ENCODE measurements at places on chromosomes 16 and 17.

DNA sequence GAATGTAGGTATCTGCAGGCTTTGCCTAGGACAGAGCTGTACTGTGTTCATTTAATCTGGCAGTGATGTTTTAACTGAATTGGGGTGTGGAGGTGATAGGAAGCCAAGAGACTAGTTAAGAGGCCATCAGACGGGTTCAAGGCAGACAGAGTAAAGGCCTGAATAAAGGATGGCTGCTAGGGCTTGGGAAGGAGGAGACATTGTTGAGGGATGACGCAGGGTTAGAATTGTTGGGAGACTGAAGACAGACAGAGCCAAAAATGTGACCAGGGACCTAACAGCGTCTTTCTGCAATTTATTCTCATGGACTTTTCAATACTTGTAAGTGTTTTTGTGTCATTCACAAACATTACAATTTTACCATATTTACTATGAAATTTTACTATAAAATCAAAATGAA lies 48.6 kb upstream of the MYH10 start:
- no peak for DNase-seq

DNA sequence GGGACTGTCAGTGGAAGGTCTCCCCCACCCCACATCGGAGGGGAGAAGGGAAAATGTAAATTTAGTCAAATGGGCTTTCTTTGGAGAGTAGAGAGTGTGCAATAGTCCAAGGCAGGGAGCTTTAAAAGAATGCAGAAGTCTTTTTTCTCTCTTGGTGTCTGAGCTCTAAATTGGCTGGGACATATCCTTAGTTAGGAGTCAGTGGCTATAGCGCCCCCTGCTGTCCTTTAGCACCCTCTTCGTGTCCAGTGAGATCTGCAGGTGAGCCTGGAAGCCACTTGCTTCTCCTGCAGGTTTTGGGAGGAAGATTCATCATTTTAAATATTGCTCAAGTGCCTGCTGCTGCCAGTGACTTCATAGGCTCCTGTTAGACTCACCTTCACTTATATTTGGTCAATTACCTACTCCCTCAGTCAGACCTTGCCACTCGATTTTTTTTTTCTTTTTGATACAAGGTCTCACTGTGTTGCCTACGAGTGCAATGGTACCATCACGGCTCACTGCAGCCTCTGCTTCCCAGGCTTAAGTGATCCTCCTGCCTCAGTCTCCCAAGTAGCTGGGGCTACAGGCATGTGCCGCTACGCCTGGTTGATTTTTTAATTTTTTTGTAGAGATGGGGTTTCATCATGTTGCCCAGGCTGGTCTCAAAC lies 174.8 kb downstream of the PRKCB start:
- peak; percentile 73 for DNase-seq

- DNase-seq, result no peak
Measured at GRCh38 chr16:23848958-23849357, 13.2 kb downstream of the PRKCB start.

DNA sequence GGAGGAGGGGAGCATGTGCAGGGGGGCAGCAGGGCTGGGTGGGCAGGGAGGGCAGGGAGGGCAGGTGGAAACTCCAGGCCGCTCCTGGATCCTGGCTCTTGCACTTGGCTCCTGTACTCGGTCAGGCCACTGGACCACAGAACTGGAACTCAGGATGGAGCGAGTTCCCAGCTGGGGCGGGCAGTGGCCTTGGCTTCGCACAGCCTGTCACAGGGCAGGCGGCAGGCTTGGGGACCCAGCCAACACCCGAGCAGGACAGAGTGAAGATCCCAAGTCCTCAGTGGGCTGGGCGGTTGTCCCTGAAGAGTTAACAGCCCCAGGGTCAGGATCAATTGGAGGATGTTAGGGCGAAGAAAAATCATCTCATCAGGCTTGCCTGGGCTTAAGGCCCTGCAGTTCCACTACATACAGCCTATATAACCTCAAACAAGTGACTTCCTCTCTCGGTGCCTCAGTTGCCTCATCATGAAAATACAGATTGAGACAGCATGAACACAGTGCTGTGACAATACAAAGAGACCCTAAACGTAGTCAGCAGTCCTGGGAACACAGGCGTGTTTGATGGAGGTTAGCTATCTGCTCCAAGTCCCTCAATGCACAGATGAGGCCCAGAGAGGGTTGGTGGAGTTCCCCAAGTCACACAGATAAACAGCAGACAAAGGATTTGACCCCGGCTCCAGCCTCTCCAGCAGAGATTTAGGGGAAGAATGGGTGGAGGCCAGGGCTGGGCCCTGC lies 21.9 kb downstream of the ZNF423 start:
- peak; percentile 32 for DNase-seq

- DNase-seq, result no peak
Measured at GRCh38 chr17:50953831-50954601, 87.9 kb upstream of the TOB1 start.

- DNase-seq, result no peak
Measured at GRCh38 chr17:74527081-74527480, 4.2 kb downstream of the CD300LB start.

GRCh38 chr16:66154801-66155200 lies 211.7 kb upstream of the CDH5 start:
- no peak for DNase-seq

GRCh38 chr17:21174186-21174585 lies 39.8 kb downstream of the TMEM11 start:
- no peak for DNase-seq

GRCh38 chr17:34827008-34827407 lies 134.3 kb downstream of the CCT6B start:
- DNase-seq, result no peak

DNA sequence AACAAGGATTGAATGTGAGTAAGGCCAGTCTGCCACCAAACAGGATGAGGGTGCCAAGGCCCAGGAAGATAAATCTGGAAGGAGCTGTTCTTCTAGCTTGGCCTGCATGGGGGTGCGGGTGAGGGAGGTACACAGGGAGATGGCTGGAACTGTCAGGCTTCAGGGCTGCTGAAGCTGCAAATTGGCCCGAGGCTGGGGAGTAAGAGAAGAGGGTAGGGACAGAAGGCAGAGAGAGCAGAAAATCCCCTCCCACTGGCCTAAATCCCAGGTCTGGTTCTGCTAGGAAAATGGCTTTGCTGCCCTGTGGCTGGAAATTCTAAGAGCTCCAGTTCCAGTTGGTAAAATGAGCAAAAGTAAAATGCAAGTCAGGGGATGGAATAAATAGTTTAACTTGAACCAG lies 87.9 kb downstream of the CCDC182 start:
- DNase-seq, result no peak

DNA sequence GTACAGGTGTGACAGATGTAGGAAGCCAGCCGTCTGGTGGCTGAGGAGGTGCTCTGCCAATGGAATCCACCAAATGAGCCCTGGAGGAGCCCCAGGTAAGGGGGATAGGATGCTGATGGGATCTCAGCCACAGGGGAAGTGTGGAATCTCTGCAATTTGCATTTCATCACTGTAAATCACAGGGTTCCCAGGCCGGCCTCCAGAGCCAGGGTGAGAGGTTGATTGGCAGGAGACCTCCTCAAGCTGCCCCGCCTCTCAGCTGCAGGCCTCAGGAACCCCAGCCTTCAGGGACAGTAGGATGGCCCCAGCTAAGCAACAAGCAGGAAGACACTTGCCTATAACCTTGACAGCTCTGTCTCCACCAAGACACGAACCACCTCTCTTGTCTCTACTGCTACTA lies 39.4 kb downstream of the RTN4RL1 start:
- no peak for DNase-seq

GRCh38 chr16:55494994-55495421 lies 13.9 kb upstream of the LPCAT2 start:
- peak; percentile 87 for DNase-seq

DNA sequence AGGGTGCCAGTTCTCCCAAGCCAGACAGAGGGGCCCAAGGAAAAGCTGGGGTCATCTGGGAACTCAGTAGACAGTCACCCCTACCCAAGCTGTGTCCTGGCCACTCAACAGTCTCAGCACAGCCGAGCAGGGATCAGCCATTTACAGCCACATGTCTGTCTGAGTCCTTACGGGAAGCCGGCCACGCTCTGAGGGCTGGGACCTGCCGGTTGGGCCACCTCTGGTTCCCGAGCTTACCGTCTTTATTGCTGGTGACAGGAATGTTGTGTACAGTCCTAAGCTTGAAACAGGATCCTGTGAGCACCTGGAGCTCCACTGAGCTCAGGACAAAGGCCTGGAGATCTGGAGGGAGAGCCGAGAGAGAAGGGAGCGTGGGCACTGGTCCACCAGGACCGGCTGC lies 59.8 kb downstream of the TIMM22 start:
- DNase-seq, result peak; percentile 67

DNA sequence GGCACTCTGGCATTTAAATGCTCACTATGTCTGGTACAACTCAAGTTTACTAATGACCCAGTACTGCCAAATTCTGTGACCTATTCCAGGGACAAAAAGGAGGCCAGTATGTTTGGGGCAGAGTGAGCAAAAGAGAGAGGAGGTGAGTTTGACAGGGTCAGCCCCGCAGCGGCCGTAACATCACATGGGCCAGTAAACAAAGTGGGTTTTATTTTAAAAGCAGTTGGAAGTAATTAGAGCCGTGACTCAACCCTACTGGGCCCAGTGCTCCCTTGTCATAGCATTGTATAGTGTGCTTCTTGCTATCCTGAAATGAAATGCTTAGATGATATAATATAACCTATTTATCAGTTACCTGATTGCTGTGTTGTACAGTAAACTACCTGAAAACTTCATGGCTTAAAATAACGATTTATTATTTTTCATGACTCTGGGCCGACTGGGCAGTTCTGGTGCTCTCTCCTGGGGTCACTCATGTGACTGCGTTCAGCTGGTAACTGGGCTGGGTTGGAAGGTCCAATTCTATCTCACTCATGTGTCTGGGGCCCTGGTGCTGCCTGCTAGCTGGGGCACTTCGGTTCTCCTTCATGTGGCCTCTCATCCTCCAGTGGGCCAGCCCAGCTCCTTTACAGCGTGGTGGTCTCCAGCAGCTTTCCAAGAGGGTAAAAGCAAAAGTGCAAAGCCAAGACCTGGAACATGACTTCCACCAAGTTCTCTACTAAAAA lies 27.4 kb downstream of the IQCK start:
- DNase-seq, result no peak

GRCh38 chr17:55433629-55434422 lies 12.2 kb upstream of the MMD start:
- no peak for DNase-seq

DNA sequence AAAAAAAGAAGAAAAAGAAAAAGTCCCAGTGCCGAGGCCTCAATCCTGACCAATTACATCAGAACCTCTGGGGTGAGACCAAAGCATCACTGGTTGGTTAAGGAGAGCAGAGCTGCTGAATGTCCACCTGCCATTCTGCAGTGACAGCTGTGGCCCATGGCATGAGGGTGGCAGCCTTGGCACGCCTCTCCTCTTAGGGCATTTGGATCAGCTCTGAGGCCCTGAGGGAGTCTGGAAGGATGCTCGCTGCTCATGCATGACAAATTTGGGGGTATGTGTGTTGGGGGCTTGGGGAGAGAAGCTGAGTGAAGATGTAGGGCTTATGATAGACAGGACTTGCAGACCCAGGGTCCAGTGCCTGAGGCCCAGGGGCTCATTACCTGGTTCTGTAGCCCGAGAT lies 26.3 kb downstream of the MYLK3 start:
- DNase-seq, result no peak

- DNase-seq, result peak; percentile 71
Measured at GRCh38 chr16:30049871-30050270, 15.7 kb upstream of the ALDOA start.

DNA sequence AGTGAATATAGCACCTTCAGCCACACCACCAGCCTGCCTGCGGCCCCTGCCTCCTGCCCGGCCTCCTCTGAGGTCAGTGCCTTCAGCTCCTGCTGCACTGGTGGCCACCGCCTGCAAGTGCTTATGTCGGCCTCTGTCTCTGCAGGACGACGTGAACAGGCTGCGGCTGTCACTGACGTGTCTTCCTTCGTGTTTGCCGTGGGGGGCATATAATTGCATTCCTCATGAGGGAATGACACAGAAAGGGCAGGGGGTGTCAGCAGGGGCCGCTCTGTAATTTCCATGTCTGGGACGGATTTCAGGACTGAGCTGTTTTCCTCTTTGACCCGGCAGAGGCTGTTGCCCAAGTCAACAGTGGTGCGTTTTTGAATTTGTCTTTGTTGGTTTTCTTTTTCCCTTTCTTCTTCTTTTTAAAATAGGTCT lies 28.5 kb downstream of the CMIP start:
- no peak for DNase-seq

GRCh38 chr17:49676276-49676868 lies 1.5 kb downstream of the SPOP start:
- DNase-seq, result no peak

DNA sequence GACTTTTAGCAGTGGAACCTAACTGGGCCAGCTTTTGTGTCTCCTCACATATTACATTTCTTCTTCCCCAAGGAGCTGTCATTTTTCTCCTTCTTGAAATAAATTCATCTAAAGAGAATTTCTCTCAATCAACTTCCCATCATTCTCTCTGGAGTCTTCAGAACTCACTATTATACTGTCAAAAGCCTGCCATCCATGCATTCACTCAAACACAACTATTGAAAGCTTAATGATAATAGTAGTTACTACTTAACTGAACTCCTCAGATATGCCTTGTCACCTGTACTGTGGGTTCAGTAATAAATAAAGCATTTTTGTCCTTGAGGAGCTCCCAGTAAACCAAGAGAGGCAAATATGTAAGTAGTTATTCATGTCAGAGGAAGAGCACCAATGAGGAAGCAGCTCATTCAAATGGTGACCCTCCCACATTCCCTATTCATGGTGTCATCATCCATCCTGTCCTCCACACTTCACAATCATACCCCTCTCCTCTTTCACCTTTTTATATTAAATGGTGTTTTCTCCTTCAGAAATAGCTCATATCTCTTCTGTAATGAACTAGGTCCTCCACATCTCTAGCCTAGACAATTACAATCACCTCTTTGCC lies 162.6 kb downstream of the CA10 start:
- DNase-seq, result no peak

- DNase-seq, result no peak
Measured at GRCh38 chr16:873889-874288, 73.4 kb upstream of the GNG13 start.

DNA sequence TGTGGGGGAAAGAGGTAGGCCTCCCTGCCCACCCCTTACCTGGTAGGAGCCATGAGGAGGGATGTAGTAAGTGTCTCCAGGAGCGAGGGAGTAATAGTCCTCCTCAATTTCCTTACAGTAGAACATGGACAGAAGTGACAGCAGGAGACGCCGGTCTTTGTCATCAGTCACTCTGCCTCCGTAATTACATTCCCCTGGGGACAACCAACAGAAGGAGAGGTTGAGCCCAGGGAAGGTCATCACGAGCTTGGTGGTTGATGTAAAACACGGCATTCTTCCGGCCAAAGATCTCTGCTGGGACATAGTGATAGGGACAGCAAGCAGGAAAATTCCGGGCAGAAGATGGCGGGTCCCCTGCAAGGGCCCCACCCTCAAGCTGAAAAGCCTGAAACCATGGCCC lies 47.9 kb downstream of the LYRM1 start:
- no peak for DNase-seq

GRCh38 chr16:68991075-68991474 lies 114.4 kb upstream of the HAS3 start:
- no peak for DNase-seq

- DNase-seq, result no peak
Measured at GRCh38 chr17:41520821-41521521, 2.3 kb upstream of the KRT15 start.
